ENCODE measurements at places on chromosomes 12 and 14.

DNA sequence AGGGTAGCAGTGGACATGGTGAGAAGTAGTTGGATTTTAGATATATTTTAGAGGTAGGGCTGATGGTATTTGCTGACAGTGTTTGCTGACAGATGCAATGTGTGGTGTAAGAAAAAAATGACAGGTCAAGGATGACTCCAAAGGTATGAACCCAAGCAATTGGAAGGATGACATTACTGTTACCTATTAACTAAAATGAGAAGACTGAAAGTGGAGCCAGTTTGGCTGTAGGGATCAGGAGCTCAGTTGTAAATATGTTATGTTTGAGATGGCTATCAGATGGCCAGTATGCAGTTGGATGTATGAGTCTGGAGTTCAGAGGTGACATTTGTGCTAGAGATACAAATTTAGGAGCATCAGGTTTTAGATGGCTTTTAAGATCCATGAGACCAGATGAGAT, 17.4 kb upstream of the SERPINA6 start:
- DNase-seq = no peak

GRCh38 chr12:107780298-107780697, 5.8 kb downstream of the ASCL4 start:
- no peak for DNase-seq

GRCh38 chr12:93991829-93992461, 156.4 kb upstream of the PLXNC1 start:
- DNase-seq = no peak

- DNase-seq = peak; percentile 8
These were observed 224.3 kb upstream of the ATP2B1 start for GRCh38 chr12:89932954-89933353.

- no peak for DNase-seq
These were observed 72.3 kb downstream of the TESC start for GRCh38 chr12:117026921-117027250.

- no peak for DNase-seq
These were observed 162.6 kb downstream of the PELI2 start for GRCh38 chr14:56280843-56281242.

- DNase-seq = no peak
These were observed 13.5 kb upstream of the ATF1 start for GRCh38 chr12:50750366-50750765.

DNA sequence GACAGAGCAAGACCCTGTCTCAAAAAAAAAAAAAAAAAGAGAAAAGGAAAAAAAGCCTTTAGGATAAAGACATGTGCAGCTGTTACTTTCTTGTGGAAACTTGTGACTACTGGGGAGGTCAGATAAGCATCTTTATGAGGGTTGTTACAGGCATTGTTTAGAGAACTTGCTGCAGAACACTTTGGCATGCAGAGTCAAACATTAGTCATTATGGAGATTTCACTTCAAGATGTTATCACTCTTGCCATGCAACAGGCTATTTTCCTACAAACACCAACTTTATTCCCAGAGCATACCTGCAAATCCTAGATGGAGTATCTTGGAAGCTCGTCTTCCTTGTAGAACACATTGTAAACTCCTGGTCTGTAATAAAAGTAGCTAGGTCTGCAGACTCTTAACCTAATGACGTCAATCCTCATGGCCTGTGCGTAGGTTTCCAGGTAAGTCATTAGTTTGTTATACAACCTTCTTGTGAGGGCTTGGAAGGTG, 36.3 kb upstream of the WDR89 start:
- peak; percentile 97 for DNase-seq

GRCh38 chr12:81224626-81225025, 146.7 kb downstream of the ACSS3 start:
- DNase-seq = no peak

GRCh38 chr14:85695300-85695699, 165.4 kb downstream of the FLRT2 start:
- DNase-seq = no peak

- no peak for DNase-seq
These were observed 138.4 kb downstream of the GLT1D1 start for GRCh38 chr12:128991716-128992115.

- DNase-seq = no peak
These were observed 300.1 kb downstream of the VRK1 start for GRCh38 chr14:97097296-97097695.

GRCh38 chr12:25241167-25242020, 9.3 kb downstream of the KRAS start:
- DNase-seq = peak; percentile 44

DNA sequence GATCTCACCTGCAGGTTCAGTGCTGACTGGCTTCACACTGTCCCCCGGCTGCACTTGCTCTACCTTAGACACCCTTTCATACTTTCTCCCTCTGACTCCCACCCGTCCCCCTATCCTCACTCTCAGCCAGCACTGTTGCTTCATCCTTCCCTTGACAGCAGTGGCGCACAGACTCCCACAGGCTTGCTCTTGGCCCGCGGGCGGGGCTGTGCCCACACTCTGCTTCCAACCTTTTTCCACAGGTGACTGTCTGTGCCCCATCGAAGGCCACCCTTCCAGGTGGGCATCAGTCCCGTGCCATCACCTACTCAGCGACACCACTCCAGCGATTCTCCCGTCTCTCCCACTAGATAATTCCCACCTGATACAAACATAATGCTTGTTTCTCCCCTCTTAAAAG, 1.0 kb upstream of the RPS6KL1 start:
- DNase-seq = no peak

GRCh38 chr14:61484826-61485584, 163.6 kb downstream of the PRKCH start:
- DNase-seq = no peak

DNA sequence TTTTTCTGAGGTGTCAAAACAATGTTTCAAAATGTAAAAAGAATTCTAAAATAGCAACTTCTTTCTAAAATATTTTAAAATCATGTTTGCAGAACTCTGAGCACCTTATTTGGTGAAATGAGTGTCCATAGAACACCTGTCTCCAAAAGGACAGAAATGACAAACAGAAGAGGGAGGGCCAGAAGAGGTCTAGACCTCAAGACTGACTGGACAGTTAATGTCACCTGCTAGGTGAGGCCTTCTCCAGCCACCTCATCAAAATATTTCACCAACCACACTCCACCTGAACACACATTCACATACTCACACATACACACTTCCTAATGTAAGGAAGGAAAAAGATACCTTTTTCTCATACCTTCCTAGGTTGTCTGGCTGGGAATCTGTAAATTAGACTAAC, 147.8 kb upstream of the PLEKHA5 start:
- no peak for DNase-seq

DNA sequence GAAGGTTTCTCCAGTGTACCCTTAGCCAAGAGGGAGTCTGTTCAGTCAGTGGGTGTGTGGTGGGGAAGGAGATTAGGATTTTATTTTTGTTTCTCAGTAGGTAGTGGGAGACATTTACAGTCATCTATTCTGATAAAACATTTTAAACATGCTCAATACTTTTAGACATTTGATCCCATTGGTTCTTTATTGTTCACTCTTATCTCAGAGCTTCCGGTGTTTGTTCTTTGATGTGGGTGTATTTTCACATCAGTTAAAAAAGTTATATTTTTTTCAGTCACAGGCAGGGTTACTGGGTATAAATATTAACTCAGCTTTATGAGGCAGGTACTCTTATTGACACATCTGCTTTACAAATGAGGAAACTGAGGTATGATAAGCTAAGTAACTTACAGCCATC, 43.3 kb upstream of the LRRK2 start:
- DNase-seq = no peak

DNA sequence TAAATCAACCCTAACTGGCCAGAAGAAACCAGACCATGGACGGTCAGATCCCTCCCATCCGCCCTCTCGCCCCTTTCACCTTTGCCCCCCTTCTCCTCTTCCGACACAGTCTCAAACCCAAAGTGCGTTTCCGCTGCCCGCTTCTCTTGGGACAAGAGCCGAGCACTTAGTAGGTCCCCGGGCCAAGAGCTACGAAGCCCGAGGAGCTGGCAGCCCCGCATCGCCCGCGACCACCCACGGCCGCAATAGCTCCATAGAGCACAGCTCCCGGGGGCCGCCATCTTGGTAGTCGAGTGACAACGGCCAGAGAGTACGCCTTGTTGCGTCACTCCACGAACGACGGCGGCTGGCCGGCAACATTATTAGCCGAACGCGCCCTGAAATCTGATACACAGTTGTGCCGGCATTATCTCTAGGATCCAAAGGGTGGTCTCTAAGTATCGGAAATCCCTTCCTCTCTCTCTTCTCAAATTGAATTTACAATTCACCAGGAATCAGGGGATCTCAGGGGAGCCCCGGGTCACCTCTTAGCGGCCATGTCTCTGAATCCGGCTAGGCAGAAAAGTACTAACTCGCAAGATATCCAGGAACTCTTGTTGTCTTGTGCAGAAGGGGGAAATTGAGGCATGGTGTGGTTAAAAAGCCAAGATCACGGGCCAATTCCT, at the start of gene COQ5:
Gene COQ5 (minus strand): TSS at position 298 of the 665 bp plus-strand sequence. CDS start 17 bp downstream, at position 281.
- DNase-seq = peak; percentile 81

GRCh38 chr14:63705561-63706070, 22.2 kb downstream of the SGPP1 start:
- DNase-seq = no peak

- peak; percentile 44 for DNase-seq
These were observed 211.5 kb upstream of the CRY1 start for GRCh38 chr12:107304588-107305532.

DNA sequence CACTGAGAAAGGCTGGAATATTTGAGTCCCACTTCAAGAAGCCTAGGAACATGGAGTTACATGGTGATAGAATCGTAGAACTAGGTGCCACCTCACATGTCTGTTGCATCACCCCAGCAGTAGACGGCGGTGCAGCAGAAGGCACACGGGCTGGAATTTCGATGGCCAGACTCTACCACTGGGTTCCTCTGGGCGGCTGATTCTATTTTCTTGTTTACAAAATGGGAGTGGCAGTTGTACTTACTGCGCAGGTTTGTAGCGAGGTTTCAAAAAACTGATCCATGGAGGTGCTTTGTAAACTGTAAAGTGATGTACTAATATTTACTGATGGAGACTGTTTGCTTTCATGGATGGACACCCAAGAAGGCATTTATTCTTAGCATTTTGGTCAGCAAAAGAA, 45.7 kb downstream of the WDR20 start:
- DNase-seq = no peak

DNA sequence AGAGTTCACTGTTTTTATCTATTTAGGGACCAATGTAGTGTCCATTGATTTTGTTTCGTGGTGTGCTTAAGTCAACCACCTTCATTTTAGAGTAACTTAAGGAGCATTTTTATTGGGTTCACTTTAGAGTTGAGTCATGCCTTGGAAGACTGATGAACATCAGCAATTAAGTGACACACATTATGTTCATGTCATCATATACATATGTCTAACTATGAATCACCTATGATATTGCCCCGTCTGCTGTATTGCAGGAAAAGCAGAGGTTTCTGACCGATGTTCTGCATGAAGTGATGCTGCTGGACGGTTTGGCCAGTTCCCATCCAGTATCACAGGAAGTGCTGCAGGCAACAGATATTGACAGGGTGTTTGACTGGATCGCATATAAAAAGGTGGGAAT, 227.1 kb downstream of the TRHDE start:
- DNase-seq = peak; percentile 47

DNA sequence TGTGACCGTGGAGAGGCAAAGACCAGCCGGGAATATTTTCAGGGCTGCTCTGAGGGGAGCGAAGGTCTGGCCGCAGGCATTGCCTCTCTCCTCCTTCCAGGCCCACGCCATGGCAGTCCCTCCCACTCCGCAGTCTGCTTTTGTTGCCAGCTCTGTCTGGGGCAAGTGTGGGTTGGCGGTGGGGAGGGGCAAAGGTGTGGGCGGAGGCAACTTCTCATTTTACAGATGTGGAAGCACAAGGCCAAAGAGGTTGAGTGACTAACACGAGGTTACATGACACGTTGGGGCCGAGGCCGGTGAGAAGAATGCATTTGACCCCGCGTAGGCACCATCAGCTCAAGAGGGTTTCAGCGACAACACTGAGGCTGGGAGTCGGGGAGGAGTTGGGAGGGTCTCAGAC, 6.1 kb upstream of the FAIM2 start:
- peak; percentile 38 for DNase-seq

DNA sequence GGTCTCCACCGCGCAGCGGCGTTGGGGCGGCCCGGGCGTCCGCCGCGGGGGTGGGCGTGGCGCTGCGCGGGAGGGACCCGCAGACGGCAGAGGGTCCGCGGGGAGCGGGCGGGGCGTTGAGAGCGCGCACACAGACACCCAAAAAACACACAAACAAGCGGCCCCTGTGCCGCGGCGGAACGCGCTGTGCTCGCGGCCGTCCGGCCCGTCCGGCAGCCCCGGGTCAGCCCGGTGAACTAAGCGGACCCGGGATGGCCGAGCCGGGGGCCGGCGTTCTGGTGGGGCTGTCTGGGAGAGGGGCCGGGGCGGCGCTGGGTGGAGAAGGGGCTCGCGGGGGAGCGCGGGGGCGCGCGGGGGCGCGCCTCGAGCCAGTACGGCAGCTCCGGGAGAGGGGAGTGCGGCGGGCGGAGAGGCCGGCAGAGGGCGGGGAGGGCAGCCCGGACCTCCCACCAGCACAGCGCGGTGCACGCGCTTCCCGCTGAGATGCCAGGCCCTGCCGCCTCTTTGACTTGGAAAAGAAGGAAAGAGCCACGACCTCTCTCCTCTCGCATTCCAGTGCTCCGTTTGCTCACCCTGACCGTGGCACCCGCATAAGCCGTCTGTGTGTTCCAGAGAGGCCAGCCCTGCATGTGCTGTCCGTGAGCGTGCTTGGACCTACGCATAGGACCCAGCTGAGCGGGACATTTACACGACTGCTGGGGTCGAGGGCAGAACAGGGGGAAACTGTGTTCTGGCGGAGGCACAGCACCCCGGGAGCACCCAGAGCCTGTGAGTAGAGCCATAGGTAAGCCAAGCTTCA, 10.3 kb downstream of the SLC6A12 start:
- no peak for DNase-seq

DNA sequence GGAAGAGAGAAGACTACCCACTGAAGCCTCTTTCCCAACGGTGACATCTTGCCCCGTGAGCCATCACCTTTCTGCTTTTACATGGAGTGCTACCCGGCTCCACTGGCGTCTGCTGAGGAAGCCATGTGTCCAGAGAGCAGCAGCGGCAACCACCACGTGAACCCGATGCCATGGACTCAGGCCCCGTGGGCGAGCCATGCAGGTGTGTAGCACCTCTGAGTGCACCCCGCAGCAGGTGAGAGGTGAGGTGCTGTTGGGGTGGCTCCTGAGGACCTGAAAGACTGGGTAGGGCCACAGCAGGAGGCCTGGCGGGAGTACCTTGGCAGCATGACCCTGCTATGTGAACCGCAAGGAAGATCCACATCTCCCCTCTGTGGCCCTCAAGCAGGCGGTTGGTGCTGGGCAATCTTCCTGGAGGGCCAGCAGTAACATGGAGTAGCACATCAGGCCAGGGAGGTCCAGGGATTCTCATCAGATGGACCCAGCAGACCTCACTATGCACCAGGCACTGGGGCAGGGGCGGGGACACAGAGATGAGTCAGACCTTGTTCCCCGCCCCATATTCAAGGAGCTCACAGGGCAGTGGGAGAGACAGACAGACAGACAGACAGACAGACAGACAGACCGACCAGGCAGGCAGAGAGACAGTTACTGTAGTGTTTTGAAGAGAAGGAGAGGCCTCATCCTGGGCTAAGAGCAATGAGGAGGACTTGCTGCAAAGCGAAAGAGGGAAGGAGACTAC, 129.6 kb downstream of the PAPOLA start:
- DNase-seq = no peak

- DNase-seq = peak; percentile 68
These were observed 55.9 kb upstream of the GPR68 start for GRCh38 chr14:91300283-91300895.

Measured in M059J (cell line).